Activated CD8-positive, alpha-beta memory T cell treated with anti-CD3 and anti-CD28 coated beads, Interleukin-2, amount 10 ng/mL, durations not matched to agents 7 days and 5 days (primary cell): ENCODE measurements at places on chromosomes 7 and 10. TPM values are rescaled to one million over a fixed set of nuclear protein-coding genes. Genes with fewer than 3 reads are reported as not detected.
A peak's percentile ranks its signal among the peaks of the same experiment; 100 is the strongest.

FBXO24 gene
- total RNA-seq = 1.3 TPM

CRPPA gene
- 1.2 TPM for total RNA-seq

TCERG1L gene
- 0.20 TPM for total RNA-seq

DNA sequence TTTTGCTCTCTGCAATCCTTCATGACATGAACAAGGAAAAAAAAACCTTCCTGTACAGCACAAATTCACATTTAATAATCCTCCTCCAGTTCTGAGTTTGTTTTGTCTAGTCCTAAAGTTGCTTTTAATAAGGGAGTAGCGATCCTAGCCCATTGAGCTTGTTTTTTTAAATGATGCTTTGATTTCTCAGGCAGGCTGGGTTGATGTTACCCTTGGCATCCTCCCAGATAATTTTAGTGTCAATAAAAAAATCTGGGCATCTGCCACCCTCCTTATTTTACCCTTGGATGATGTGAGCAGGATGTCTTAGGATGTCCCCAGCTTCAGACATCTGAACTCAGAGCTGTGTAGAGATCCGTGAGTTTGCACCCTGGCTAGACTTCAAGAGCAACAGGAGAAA is 33.9 kb upstream of the PROSER2 start:
- H3K36me3 ChIP-seq = no peaks in the 10 kb centered on the region
- no peak for DNase-seq
- peaks cover 24% of the 10 kb centered on the region for H3K27me3 ChIP-seq
- H3K4me1 ChIP-seq = no peaks in the 10 kb centered on the region
- H3K27ac ChIP-seq = no peak overlapping the region

DNA sequence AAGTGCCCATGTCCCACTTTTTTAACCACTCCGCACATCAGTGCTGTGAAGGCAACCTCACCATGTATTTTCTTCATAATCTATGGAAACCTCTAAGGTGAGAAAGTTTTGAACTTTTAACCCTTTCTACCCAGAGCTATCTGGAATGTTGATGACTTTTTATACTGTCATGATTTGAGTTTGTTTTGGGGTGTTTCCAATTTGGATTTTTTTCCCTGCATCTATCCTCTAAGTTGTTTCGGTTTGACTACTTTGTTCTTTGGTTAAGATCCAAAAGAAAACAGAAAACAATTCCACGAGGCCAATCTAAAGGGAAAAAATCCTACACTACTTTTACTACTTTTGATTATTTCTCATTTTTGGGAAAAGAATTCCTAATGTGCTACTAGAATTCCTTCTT is 279.7 kb downstream of the USP6NL start:
- no peak overlapping the region for H3K4me3 ChIP-seq
- H3K27me3 ChIP-seq = no peaks in the 10 kb centered on the region
- H3K4me1 ChIP-seq = peaks cover 20% of the 10 kb centered on the region
- H3K36me3 ChIP-seq = peaks cover 56% of the 10 kb centered on the region
- no peak for DNase-seq

GRCh38 chr10:8349610-8350249 is 295.2 kb downstream of the GATA3 start:
- H3K4me3 ChIP-seq = no peak overlapping the region
- no peak for DNase-seq
- H3K27me3 ChIP-seq = no peaks in the 10 kb centered on the region
- peaks cover 7% of the 10 kb centered on the region for H3K36me3 ChIP-seq
- H3K27ac ChIP-seq = peak overlapping the region; percentile 21

DNA sequence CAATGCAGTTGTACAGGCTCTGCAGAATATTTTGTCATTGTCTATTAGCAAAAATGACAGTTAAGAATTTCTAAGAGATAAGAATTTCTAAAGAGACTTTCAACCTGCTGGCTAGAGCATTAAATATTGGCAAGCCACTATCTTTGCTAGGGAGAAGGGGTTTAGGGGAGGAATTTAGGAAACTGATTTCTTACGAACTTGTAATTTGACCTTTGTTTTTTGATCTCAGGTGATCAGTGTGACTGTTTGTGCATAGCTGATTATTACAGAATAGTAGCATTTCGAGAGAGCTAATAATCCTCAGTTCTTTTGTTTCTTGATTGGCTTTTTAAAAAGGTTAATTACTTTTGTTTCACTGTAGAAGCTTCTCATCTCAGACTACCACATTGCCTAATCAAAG is 68.1 kb downstream of the ST7 start:
- DNase-seq = no peak
- H3K4me3 ChIP-seq = no peak overlapping the region
- H3K36me3 ChIP-seq = no peaks in the 10 kb centered on the region
- no peak overlapping the region for H3K27ac ChIP-seq
